NCI-H1092 (cell line): ENCODE measurements at places on chromosomes 5 and 9.
A peak's percentile ranks its signal among the peaks of the same experiment; 100 is the strongest.

- DNase-seq = no peak
Measured at GRCh38 chr9:109912726-109913460, 132.9 kb downstream of the PALM2AKAP2 start.

GRCh38 chr5:126492939-126493338 lies 69.7 kb downstream of the GRAMD2B start:
- DNase-seq = no peak

DNA sequence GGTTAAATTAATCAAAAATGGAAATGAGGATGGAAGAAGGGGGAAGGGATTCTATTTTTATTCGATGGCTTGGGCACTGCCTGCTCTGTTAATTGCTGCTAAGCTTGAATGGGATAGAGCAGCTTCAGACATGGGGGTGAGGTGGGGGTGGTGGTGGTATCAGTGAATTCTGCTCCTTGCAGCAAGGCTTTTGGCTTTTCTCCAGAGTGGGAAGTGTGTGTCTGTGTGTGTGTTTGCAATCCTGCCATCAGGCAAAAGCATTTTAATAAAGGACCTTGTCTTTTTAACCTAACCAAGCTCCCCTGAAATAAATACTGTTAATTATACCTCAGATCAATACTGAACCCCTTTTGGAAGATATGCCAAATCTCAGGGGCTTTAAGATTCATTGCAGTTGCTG lies 110.9 kb upstream of the GPR151 start:
- DNase-seq = no peak

GRCh38 chr5:57414191-57414590 lies 68.4 kb downstream of the ACTBL2 start:
- DNase-seq = no peak

GRCh38 chr5:179333796-179334761 lies 11.2 kb downstream of the ADAMTS2 start:
- no peak for DNase-seq

GRCh38 chr9:36284226-36284625 lies 26.0 kb upstream of the GNE start:
- no peak for DNase-seq

- no peak for DNase-seq
Measured at GRCh38 chr9:136771907-136772415, 7.6 kb upstream of the LCN15 start.

DNA sequence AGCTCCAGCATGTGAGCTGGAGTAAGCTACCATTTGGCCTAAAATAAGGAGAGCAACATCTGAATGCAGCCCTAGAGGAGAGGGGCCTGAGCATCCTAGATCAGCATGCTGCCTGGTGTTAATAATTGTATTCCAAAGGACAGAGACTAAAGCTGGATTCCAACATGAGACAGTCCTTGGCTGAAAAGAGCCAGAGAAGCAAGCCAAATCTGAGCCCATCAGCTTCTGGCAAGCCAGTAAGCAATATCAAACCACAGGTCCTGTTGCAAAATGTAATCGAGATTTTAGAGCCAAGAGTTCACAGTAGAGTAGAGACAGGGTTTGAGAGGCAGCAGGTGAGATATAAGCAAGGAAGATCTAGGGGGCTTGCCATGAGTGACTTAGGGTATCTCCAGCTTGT lies 42.3 kb upstream of the DMAC1 start:
- no peak for DNase-seq

- DNase-seq = no peak
Measured at GRCh38 chr9:5042661-5043178, 57.6 kb downstream of the JAK2 start.

- DNase-seq = no peak
Measured at GRCh38 chr5:82346399-82347165, 68.4 kb upstream of the RPS23 start.

DNA sequence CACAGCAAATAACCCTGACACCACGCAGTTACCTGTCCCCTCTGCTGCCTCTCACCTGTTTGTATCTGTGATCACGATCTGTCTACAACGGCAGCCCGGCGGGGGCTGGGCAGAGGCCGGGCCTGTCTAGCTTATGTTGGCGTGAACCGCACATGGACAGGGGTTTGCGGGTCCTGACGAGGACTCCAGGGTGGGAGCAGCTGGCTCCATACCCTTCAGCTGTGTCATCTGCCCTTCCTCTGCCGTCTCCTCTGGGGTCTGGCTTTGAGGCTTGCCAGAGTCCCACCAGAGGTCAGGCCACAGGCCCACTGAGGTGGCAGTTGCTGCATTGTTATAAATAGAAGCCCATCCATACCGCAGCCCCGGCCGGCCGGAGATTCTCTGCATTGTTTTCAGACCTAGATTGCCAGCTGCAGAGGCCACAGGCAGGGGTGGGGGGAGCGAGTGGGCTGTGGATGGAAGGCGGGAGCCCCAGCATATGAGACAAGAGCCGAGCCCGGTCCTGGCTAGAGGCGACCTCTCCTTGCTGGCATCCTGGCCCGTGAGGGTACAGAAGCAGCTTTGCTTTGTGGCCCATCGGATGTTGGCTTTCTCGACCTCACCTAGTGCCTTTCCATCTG lies 37.8 kb downstream of the FAM78A start:
- no peak for DNase-seq

GRCh38 chr5:139019880-139020279 lies 144.7 kb upstream of the LRRTM2 start:
- no peak for DNase-seq

- no peak for DNase-seq
Measured at GRCh38 chr9:12818431-12819000, 43.7 kb downstream of the LURAP1L start.

DNA sequence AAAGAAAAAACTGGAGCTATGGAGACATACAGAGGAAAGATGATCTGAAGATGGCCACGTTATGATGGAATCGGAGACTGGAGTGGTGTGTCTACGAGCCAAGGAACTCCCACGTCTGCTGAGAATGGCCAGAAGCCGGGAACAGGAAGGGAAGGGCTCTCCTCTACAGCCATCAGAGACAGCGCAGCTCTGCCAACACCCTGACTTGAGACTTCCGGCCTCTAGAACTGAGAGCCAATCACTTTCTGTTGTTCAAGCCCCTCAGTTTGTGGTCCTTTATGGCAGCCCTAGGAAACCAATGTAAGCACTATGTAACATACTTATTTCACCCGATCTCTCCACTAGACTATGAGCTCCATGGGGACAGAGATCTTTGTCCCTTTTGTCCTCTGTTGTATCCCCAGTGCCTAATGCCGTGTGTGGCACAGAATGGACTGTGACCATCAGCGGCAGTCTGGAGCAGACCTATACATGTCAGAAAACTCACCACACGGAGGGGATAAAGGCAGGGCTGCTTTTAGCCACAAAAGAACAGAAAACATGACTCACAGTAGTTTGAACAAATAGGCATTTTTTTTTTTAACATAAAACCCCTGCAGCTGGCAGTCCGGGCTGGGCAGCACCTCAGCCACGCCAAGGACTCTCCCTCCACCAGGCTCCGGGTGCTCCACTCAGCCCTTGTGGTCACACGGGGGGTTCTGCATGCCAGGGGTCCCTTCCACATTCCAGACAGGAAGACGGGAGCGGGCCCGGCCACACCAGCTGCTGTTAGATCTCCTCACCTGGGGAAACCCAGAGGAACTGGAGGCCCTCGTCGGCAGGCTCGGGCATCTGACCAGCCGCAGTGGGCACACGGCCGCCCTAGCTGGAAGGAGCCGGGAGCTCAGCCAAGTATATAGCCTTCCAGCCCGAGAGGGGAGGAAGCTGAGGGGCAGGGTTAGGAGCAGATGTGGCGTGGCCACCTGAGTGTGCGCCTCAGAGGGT lies 16.1 kb upstream of the MXD3 start:
- DNase-seq = no peak

DNA sequence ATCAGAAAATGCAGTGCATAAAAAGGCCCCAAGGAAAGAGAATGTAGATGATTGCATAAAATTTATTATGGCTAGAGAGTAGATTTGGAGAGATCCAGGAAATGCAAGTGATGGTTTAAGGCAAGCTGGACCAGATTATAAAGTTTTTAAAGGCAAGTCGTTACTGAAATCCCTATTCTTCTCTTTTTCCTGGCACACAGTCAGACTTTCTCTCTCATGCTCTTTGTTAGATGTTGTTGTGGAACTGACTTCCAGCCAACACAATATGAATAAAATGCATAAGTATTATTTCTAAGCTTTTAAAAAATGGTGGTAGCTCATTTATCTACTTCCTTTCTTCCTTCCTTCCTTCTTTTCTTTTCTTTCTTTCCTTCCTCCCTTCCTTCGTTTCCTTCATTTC lies 1085.4 kb upstream of the CDH6 start:
- DNase-seq = no peak

DNA sequence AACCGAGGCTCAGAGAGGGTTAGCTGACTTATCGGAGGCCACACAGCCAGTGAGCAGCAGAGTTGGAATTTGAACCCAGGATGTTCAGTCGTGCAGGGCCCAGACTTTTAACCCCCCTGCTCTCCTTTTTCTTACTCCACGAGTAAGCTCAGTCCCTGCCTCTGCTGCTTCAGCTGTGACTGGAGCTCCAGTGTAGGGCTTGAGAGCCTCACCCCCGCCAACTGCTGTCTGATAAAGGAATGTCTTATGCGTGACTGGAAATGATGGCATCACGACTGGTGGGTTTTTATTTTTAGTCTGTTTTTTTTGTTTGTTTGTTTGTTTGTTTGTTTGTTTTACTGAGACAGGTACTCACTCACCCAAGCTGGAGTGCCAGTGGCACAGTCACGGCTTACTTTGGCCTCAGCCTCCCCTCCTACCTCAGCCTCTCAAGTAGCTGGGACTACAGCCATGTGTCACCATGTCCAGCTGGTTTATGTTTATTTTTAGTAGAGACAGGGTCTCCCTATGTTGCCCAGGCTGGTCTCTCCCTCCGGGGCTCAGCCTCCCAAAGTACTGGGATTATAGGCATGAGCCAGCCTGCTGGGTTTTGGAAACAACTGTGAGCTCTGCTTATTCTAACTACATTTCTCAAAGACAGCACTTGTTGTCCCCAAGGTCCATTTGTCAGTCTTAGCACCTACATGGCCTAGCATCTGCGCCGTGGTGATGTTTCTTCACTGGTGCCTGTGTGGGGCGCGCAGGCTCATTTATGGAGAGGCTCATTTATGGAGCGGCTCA lies 52.5 kb upstream of the NCS1 start:
- DNase-seq = no peak

DNA sequence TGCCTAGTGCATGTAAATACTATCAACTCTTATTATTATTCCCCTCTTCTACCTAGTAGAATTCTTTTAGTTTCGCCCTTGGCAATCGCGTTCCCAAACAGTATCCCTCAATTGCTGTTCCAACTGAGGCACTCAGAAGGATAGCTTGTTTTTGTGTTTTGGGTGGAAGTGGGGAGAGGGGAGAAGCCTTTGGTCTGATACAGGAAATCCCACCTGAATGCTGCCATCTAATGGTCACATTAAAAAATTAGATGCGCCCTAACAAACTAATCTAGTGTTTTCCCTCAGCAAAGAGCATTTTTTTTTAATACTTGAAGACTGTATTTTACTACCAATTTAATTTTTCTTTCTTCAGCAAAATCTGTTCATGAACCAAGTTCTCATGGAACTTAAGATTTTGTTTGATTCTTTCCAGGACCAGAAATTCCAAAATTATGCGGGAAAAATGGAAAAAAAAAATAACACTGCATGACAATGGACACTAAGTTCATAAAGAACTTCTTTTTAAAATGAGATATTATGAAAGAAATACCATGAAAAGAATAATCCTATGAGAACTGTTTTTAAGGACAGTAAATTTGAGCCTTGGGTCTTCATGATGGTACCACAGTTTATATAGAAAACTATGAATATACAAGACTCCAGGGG lies 22.2 kb upstream of the GLDC start:
- peak; percentile 36 for DNase-seq

GRCh38 chr5:95631255-95631958 lies 11.5 kb downstream of the GPR150 start:
- DNase-seq = no peak

DNA sequence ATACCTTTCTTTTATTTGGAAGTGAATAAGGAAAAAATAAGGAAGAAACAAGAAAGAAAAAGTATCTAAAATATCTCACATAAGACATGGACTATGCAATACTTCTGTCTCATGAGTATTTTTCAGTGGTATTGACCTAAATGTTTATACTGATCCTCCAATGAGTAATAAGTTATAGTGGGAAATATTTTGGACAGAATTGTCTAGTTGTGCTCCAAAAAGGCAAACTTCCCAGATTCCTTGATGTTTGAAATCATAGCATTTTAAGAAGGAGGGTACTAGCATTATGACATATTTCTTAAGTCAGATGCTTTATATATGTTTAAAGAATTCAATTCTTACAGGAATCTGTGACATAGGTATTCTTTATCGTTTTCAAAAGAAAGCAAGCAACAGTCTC lies 34.5 kb upstream of the BASP1 start:
- no peak for DNase-seq

GRCh38 chr5:170486371-170486770 lies 17.4 kb upstream of the KCNIP1 start:
- no peak for DNase-seq

- no peak for DNase-seq
Measured at GRCh38 chr9:36912620-36913019, 121.4 kb downstream of the PAX5 start.

DNA sequence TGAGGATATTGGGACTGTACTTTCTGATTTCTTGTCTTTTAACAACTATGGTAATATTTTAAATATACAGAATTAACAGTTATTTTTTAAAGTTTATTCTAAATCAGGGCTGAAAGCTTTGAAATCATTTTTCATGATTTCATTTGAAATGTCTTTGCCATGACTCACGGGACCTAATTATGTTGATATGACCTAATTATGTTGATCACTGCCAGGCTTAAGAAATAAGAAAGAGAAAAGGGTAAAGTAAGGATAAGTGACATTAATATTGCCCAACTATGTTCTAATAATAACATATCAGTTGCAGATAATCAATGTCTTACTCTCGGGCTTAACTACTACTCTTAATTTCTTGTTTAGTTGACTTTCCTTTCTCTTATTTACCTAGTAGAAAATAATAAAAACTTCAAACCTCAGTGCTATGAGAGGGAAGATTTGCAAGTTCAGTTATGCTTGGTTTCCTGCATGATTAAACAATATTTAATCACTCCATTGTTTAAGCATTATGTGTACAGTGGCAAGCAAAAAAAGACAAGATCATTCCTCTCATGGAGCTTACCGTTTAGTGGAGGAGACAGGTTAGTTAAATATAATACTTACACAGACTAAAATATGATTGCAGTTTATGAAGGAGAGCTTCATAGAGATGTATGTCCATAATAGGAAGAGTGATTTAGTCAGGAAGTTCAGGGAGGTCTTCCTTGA lies 67.0 kb upstream of the EIF4EBP3 start:
- no peak for DNase-seq

DNA sequence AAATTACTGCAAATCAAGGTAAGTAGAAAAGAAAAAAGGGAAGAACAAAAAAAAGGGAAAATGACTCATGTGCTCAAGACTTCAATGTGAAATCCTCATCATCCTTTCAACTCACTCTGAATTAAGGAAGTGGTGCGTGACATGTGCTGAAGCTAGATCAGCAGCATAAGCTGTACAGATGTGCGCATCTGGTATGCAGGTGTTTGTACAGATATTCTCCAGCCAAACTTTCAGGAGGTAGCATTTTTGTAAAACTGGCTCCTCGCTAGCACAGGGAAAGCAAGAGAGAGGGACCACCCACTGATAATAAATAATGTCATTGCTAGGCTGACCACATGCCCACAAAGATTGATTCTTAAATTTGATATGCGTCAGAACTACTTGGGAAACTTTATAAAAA lies 253.9 kb upstream of the RGMB start:
- no peak for DNase-seq
